Inflammatory macrophage treated with lipopolysaccharide for 1 hour (primary cell): ENCODE measurements at places on chromosomes 3 and 15.

- DNase-seq: no peak
These were observed 23.9 kb downstream of the ATP1B3 start for GRCh38 chr3:141900343-141900742.

- DNase-seq: no peak
These were observed 192.5 kb downstream of the MFSD1 start for GRCh38 chr3:158994386-158994785.

- no peak for DNase-seq
These were observed 72.7 kb downstream of the IL1RAP start for GRCh38 chr3:190586631-190587011.

GRCh38 chr15:40287505-40287904, 4.6 kb upstream of the ANKRD63 start:
- peak; percentile 79 for DNase-seq

DNA sequence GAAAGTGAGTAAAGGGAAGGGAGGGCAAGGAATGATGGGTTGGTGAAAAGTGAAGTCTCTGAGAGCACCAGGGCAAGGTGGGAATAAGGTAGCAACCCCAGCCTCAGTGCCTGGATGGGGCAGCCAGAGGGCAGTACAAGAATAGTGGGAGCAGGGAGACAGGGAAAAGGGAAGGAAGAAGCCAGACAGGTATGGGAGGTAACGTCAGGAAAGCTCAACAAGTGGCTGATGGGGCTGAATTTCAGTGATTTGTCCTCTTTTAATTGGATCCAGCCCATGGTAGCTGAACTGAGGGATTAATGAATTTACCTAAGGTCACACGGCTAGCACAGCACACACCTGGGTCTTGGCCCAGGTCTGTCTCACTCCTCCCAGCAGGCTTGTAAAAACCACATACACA, 12.6 kb downstream of the RORA start:
- DNase-seq: no peak

DNA sequence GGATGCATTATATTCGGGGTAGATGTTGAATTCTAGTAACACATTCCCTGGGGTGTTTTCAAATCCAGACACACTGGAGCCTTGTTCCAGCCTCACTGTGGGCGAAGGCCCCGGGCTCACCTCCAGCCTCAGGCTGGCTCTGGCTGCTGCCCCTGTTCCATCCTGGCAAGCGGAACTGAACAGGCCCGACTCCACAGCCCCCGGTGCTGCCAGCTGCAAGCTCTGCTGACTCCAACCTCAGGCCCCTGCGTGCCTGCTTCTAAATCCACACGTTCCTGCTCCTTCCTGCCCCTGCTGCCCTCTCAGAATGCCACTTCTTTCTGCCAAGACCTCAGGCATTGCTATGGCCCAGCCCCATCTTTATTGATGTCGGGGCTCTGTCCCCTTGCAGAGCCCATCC, 90.6 kb downstream of the LIPC start:
- DNase-seq: no peak

GRCh38 chr3:150727653-150728502, 24.2 kb upstream of the ERICH6 start:
- no peak for DNase-seq

GRCh38 chr3:173501931-173502489, 104.5 kb downstream of the NLGN1 start:
- DNase-seq: no peak

- DNase-seq: no peak
These were observed 72.0 kb downstream of the AKAP13 start for GRCh38 chr15:85452436-85452835.

DNA sequence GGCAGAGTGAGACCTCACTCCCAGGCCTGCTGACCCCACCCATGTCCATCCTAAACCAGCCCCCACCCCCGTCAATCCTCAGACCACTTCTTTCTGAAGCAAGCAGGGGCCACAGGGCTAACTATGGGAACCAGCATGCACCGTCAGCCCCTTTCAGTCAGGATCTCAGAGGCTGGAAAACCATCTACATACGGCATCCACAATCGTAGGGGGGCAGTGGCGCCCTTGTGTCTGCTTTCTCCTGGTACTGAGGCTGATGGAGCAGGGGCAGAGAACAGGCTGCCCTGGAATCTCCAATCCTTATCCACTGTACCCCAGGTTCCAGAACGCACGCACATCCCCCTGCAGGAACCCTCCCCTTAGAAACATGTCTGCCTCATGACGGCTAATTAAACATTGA, 56.6 kb downstream of the XXYLT1 start:
- no peak for DNase-seq

DNA sequence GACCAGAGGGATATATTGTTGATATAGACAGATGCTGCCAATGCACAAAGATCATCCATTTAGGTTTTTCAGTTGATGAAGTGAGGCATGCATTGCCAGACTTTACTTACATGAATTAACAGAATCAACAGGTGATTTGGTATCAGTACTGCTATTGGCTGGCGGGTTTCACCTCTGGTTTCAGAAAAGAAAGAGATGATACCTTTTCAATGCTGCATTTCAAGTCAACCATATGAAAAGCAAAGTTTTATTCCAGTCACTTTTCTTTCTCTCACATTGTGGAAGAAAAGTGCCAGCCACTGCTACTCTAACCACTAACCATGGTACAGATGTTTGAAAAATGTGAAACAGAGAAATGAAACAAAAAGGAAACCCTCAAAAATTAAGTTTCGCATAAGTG, 289.1 kb downstream of the TIGIT start:
- DNase-seq: no peak

DNA sequence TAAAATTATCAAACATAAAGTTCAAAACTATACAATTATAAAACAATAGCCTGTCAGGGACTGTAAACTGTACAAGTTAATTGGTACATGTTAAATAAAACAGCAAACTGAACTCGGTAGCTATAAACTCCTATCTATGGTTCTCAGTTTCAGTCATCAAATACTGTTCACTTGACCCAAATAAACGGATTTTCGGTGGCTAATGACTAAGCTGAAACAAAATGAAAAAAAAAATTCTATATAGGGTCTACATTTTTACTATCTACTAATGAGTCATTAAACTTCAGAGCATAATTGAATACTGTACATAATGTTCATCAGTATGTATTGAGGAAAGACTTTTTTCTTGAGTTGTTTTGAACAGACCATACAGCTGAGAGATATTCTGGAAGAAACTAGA, 6.6 kb downstream of the PROK2 start:
- no peak for DNase-seq

GRCh38 chr3:107524326-107524840, 1.6 kb downstream of the BBX start:
- DNase-seq: peak; percentile 45

DNA sequence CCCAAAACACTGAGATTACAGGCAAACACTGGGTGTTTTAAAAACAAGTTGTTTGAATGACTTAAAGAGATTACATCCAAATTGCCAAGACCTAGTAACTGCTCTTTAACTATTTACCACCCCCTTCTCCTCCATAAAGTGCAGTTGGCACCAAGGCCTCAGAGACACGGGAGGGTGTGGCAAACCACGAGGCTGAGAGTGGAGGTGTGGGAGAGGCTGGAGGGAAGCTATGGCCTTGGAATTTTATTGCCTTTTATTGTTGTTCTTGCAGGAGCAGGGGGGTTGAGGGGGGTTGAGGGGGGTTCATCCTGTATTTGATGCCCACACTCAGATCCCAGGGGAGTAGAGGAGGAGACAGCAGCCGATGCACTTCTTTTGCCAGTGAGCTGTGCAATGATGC, 75.9 kb upstream of the CTDSPL start:
- no peak for DNase-seq

DNA sequence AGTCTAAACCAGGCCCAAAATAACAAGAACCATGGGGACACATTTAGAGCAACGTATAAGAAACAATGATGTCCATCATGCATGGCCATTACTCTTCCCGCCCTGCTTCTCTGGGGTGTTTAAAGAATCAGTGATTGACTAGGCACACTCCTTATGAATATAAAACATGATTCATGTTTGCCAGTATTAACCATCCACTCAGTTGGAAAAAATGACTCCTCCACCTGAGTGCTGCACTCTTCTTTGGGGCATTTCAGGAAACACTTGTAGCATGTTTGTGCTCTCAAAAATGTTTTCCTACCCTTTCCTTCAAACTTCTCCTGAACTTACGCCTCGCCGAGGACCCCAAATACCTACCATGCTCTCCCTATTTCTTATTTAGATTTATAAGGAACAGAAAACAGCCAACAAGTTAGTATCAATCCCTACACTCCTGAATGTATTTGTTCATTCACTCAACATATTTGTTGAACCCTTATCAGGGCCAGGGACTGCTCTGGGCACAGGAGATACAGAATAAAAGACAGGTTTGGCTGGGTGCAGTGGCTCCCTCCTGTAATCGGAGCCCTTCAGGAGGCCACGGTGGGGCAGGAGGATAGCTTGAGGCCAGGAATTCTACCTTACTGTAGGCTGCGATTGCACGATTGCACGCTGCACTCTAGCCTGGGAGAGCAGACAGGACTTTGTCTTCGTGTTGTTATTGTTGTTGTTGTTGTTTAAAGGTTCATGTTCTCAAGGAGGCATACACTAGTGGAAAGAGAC, 137.0 kb downstream of the TMCO5A start:
- DNase-seq: no peak

- no peak for DNase-seq
These were observed 28.8 kb downstream of the ETFA start for GRCh38 chr15:76282465-76282864.

GRCh38 chr3:73508330-73508954, 116.3 kb downstream of the PDZRN3 start:
- peak; percentile 22 for DNase-seq

- no peak for DNase-seq
These were observed 179.7 kb upstream of the NDN start for GRCh38 chr15:23866832-23867231.

DNA sequence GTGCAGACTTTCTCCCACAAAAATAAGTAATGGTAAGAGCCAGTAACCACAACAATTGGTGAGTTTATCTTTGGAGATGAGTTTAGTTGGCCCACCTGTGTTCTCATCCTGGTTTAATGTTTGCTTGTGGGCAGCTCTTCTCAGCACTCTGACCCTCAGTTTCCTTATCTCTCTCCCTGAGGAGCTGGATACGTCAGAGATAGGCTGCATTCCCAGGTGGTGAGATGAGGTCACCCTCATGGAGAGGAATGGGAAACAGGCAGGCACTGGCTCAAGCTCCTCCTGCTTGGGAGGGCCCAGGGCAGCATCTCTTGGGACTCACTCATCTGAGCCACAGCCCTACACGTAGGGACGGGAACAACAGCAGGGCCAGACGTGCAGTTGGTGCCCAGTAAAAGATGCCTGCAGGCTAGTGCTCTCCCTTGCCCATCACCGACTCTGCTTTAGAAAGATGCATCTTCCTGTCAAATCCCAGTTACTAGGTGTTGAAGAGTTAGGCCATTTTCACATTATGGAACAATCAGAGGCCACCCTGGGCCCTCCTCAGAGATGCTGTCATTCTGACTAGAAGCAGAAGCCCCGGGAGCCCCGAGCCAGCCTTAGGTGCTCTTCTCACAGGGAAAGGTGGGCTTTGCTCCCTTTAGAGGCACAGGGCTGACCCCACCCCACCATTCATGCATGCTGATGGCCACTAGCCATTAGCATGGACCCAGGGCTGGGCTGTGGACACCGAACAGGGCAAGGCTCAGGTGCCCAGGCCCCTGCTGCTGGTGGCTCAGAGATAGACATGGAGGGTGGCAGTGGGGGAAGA, 59.7 kb downstream of the GRIP2 start:
- no peak for DNase-seq

DNA sequence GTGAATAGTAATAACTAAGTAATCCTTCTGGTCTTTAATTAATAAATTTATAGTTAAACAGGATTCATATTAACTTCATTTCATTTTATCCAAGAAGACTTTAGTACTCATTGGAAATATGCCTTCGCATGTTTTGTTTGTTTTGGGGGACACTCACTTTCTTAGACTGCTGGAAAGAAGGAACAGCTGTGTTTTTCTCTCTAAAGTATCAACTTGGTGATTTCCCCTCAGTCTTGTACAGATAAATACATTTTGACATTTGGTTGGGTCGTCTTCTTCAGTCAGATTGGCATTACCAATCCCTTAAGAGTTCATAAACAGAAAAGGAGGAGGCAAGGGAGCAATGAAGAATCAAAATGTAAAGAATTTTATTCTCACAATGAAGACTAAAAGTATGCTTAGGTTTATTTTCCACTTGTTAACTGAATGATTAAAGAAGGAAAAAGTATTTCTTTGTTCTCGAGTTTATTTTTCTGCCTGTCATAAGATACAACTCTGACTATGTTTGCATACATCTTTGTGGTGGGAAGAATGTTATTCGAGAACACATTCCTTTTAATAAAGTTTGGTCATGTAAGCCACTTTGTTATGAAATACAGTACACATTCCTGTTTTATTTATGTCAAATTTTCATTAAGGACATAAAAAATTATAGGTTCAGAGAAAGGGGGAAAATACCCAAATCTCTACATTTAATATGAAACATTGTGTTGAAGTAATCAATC, 140.2 kb downstream of the GMNC start:
- DNase-seq: no peak

DNA sequence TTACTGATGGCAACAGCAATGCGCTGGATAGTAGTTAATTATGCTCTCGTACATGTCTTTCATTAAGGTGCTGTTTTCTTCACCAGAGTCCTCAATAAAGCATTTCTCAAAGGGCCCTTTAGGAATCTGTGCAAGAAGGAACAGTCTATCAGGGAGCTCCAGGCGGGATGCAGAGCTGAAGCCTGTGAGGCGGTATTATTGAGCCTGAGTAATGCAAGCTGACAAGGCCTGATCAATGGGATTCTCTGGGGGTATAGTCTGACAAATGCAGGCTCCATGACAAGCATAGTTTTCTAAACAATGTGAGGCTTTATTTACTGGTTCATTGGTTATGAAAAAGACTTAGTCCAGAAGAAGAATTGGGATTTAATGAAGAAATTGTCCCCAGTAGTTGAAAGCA, 530.9 kb upstream of the CBLB start:
- no peak for DNase-seq

DNA sequence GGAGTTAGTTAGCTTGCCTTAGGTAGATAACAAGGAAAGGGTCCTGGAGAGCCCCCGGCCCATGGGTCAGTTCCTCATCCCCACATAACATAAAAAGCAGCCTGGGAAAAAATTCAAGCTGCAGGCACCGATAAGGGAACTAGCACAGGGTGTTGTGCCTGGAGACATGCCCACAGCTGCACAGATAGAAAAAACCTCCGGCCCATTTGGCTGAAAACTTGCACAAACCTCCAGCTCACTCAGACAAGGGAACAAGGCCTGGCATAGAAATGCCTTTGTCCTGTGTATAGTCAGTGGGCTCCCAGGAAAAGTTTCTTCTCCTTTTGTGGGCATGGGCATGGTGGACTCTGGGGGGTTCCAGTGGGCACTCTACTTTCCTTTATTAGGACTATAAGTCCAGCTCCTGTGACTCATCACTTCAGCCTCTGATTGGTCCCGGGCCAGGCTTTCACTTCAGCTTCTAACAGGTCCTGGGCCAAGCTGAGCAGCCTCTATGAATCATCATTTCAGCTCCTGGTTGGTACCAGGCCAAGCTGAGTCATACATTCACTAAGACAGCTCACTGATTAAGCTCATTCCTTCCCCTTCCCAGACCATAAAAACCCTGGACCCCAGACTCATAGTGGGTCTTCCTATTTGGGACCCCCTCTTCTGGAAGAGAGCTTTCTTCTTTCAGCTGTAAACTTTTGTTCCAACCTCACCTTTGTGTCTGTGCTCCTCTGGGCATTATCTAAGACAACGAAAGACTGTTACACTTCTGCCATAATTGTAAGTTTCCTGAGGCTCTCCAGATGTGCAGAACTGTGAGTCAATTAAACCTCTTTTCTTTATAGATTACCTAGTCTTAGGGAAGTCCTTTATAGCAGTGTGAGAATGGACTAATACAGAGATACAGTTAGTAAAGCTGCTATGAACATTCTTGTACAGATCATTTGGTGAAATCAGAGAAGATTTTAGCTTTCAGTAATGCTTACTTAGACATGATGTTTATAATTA, 348.0 kb upstream of the DPPA4 start:
- DNase-seq: no peak

GRCh38 chr15:33985751-33986150, 17.5 kb downstream of the CHRM5 start:
- DNase-seq: no peak
